ENCODE measurements at places on chromosomes 11 and 22.

- no peak for DNase-seq
Measured at GRCh38 chr11:79173615-79174014, 267.2 kb downstream of the TENM4 start.

DNA sequence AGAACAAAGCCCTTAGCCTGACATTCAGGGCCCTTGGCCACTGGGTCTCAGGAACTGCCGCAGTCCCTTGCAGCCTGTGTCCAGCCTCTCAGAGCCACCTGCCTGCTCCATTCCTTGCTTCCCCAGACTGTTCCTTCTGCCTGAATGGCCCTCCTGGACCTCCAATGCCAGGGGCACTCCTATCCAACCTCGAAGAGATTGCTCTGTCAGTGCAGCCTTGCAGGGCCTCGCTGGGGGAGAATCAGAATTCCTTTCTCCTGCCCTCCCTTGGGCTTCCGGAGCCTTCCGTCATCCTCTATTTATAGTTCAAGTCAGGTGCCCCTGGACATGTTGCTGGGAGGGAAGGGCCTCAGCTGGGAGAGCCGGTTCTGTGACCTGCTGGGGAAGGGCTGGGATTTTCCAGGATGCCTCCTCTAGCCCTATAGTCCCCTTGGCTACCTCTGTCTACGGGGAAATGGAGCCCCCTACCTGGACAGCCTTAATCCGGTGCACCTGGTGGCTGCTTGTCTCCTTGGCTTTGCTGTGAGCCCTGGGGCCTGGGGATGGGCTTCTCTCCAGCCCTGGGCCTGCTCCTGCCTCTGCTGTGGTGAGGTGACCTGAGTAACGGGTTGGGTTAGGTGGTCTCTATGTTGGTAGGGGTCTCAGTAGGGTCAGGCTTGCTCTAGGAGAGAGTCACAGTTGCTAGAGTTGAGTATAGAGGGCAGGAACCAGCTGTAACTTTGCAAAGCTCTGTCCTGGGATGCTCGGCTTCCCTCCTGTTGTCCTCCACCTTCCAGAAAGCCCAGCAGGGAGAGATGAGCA lies 45.9 kb upstream of the SYT7 start:
- DNase-seq: no peak

- no peak for DNase-seq
Measured at GRCh38 chr22:19176732-19177131, 1.8 kb downstream of the SLC25A1 start.

DNA sequence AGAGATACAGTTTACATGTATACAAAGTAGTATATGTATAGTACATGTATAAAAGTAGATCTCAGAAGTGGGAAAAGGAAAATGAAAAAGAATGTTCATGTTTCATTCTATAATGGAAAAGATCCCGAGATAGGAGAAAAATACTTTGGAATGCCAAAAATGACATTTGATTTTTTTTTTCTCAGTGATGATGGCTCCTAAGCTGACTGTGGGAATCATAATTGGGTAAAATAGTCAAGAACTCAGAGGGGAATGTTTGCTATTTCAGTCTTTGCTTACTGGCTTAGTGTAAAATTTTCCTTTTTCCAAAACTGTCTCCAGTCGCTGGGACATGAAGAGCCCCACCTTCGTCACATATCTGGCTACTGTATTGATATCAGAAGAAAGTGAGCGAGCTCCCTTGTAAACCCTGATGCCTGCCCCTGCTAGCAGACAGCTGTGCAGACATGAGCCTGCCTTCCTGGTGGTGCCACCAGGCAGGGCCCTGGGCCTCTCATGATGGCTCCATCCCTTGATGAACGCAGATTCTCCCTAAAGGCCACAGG lies 944.6 kb downstream of the NTM start:
- no peak for DNase-seq

- no peak for DNase-seq
Measured at GRCh38 chr11:92867913-92868619, 101.4 kb upstream of the MTNR1B start.

GRCh38 chr22:23557467-23557866 lies 22.6 kb downstream of the IGLL1 start:
- no peak for DNase-seq

DNA sequence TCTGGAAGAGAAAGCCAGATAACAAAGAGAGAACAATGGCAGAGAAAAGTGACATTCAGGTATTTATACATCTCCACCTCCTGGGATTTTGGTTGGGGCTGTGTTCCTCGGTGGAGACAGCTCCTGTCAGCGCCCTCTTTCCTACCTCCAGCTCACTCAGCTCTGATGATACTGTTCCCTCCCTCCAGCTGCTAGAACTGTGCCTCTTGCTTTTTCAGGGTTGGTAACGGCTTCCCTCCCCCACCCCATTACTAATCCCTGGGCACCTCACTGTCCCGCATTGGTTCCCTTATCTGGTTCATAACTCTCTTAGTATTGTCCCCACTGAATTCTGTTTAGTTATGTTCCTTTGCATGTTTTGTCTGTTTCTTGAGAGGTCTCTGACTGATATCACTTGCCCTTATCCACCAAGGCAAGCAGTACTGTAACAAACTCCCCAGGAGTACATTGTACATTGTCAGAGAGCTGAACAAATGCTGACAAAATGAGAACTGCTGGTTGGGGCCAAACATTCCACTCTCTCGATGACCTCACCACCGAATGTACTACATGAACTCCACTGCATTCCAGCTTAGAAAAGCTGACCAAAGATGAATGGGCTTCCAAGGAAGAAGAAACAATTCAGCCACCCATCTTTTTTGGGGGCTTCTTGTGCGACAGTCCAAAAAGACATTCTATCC lies 5.7 kb upstream of the FBXO3 start:
- no peak for DNase-seq

DNA sequence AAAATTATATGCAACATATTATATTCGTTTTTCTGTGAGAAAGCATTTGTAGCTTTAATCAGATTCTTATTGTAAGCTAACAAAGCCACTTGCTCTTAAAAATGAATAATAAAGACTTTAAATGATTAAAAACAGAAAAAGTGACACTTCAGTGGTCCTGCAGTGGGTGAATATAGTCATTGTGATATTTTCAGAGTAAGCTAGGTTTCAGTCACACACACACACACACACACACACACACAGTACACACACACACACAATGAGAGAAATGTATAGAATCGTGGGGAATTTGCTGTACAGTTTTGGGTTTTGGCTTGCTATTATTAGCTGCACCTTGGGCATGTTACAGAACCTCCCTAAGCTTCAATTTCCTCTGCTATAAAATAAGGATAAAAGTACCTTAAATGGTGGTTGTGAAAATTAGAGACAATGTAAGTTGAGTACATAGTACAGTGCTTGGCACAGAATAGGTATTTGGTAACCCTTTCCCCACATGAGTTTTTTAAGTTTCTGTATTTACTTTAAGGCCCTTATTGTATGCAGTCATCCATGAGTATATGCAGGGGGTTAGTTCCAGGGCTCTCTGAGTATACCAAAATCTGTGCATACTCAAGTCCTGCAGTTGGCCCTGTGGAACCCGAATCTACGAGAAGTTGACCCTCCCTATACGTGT lies 39.8 kb downstream of the CSTPP1 start:
- no peak for DNase-seq

Measured in stimulated activated CD4-positive, alpha-beta T cell treated with anti-CD3 and anti-CD28 coated beads, Interleukin-4, amount 100 ng/mL, for 48 hours (primary cell).